Choroid plexus epithelial cell (primary cell): ENCODE measurements at places on chromosomes 1 and 21.

DNA sequence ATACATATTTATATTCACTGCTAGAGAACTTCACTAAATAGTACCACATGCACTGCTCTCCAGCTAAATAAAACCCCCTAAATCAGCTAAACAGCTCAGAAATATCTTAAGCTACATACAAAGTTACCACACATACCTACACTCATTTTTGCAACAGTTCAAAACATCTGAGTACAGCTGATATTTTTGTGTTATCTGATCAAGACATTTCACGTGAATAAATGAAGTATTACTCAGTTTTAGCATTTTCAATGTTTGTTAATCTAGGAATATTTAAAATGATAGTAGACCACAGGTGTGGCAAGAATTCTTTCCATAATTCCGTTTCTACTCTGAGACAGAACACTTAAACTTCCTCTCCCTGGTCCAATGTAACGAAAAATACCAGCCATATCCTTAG is 20.8 kb downstream of the EVI5 start:
- no peak for DNase-seq

DNA sequence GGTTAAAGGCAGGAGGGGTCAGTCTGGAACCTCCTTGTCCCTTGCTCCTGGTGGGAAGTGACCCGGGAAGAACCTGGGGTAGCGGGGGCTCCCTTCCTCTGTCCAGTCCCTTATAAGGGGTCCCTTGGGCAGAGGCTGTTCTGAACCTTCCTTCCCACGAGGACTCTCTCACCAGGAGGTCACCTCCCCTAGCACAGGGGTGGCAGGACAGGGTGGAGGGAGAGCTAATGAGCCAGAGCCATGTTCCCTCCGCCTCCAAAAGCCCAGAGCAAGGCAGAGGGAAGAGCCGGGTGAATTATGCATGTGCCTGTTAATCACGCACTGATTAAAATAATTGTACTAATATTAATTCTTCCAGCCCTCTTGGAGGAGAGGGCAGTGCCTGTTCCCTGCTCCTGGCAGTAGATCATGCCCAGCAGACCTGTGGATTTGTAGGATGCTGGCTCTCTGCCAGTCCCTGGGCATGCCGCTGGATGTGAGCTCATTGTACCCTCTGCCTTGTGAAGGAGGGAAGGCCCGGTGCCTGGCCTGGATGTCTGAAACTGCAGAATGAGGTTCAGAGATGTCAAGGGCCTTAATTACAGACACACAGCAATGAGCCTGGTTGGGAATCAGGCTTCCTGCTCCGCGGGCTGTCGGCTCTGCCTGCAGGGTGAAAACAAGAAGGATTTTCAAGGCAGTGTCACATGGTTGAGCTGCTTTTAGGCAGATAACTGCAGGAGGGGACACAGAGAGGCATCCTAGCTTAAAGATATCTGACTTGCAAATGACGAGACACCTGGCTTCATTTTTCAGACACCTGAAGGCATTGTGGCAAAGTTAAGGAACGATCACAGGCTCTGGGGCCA is 68.2 kb downstream of the IGSF21 start:
- DNase-seq: no peak

DNA sequence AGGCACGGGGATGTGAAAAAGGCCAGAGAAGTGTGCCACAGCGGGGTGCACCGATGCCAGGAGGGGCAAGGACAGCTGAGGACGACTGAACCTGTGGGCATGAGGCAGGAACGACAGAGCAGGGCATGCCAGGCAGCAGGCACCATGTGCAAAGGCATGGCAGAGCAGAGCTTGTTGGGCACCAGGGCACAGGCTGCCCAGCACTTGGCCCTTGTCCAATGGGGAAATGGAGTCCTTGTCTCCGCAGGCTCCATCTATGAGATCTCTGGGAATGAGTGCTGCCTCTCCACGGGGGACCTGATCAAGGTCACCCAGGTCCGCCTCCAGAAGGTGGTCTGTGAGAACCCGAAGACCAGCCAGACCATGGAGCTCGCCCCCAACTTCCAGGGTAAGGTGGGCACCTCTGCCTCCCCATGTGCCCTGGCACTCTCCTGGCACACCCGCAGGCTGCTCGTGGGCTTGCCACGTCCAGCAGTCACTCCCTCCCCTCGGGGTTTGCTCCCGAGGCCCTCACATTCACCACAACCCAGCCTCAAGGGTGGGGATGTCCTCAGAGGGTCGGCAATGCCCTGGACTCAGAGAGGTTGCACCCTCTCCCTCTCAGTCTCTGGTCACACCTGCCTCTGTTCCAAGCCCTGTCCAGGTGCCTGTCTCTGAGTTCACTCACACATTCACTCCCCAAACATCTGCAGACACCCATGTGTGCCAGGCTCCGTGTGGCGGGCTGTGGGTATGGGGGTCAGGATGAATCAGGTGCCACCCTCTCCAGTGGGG is 4.2 kb downstream of the THEMIS2 start:
- DNase-seq: no peak

DNA sequence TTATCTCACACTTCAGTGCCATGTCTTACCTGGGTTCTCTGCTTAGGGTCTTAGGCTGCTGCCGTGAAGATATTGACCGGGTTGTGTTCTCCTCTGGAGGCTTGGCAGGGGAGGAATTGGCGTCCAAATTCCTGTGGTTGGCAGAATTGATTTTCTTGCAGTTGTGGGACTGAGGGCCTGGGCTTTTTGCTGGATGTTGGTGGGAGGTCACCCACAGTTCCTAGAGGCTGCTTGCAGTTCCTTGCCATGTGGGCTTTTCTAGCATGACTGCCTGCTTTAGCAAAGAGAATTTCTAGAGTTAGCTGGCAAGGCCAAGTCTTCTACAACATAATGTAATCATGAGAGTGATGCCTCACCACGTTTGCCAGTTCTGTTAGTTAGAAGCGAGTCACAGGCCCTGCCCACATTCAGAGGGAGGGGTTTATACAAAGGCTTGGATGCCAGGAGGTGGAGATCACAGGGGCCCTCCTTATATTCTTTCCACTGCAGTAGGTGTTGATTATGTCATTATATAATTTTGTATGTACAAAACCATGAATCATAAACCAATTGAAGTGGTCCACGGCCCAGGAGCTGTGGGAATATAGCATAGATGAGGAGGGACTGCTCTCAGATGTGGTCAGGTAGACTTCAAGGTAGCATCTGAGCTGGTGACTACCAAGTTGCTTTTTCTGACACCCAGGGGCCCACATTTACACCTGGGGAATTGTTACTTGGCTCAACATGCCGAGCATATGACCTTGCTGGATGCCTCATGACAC is 6.6 kb downstream of the UBL4B start:
- peak; percentile 20 for DNase-seq
